ENCODE measurements at places on chromosomes 16 and 17. TPM values are rescaled to one million over a fixed set of nuclear protein-coding genes. Genes with fewer than 3 reads are reported as not detected.
A peak's percentile ranks its signal among the peaks of the same experiment; 100 is the strongest.

RHBDF1 gene
- total RNA-seq: 0.76 TPM

CTRB1 gene
- not detected for total RNA-seq

SGCA gene
- 3.8 TPM for total RNA-seq

CLEC19A gene
- total RNA-seq: not detected

TLCD3B gene
- total RNA-seq: not detected

ALOX15 gene
- total RNA-seq: not detected

- no peak for DNase-seq
Measured at GRCh38 chr17:35630530-35631148, 43.5 kb downstream of the AP2B1 start.

DNA sequence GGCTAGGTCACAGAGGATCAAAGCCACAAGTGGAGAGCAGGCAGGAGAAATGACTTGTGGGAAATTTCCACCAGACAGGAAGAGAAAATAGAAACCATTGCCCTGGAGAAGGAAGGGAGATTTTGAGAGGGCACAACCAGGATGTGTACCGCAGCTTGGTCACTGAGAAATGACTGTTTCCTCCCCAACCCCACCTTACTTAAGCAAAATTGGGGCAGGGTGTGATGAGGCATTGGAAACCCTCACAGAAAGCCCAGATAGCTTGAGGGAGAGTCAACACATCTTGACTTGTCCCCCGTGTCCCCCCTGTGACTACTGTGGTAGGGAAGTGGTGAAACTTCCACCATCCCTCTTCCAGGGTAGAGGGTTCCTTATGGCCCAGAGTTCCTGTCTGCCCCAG is 113.5 kb upstream of the FAM20A start:
- DNase-seq: no peak

DNA sequence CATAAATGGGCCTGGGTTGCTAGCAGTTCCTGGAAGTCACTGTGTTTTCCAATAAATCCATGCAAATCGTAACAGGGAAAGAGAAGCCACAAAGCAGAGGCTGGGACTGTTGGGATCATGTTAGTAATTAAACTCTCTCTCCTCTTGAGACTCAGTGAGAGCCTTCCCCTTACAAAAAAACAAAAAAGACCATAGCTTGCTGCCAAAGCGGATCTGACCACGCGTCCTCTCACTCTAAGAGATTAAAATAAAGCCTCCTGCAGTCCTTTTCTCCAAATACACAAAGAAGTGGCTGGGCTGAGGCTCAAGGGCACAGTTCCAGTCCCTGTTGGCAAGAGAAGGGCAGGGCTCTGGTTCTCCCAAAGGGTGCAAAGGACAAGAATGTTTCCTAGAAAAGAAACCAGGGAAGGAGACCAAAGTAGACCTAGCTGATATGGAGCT is 38.5 kb downstream of the PIGL start:
- DNase-seq: no peak

- DNase-seq: no peak
Measured at GRCh38 chr17:48239603-48239995, 132.0 kb downstream of the SNX11 start.

DNA sequence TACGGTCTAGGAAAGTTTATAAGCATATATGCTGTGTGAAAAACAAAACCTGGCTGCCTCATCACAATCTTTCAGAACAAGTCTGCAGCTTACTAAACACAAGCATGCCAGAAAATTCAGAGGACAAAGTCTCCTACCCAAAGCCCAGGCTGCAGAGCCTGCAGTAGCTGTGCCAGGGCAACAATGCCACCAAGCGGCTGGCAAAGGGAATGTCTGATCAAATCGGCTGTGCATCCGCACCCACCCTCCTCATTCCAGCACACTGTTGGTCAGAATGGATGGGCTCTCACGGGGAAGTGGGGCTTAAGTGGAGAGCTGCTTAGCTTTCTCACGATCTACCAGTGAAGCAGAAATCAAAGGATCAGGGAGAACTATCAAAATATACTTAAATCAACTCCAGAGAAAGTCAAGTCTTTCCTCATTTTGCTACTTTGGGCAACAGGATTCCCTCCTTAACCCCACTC is 73.5 kb downstream of the CYTH1 start:
- peak; percentile 65 for DNase-seq

GRCh38 chr16:3065069-3065741 is at the start of gene IL32:
TSS of gene IL32 (plus strand) at chr16:3065640. CDS start at chr16:3065812, 172 bp downstream.
- DNase-seq: no peak

- no peak for DNase-seq
Measured at GRCh38 chr17:83171661-83172060, 92.3 kb downstream of the METRNL start.

DNA sequence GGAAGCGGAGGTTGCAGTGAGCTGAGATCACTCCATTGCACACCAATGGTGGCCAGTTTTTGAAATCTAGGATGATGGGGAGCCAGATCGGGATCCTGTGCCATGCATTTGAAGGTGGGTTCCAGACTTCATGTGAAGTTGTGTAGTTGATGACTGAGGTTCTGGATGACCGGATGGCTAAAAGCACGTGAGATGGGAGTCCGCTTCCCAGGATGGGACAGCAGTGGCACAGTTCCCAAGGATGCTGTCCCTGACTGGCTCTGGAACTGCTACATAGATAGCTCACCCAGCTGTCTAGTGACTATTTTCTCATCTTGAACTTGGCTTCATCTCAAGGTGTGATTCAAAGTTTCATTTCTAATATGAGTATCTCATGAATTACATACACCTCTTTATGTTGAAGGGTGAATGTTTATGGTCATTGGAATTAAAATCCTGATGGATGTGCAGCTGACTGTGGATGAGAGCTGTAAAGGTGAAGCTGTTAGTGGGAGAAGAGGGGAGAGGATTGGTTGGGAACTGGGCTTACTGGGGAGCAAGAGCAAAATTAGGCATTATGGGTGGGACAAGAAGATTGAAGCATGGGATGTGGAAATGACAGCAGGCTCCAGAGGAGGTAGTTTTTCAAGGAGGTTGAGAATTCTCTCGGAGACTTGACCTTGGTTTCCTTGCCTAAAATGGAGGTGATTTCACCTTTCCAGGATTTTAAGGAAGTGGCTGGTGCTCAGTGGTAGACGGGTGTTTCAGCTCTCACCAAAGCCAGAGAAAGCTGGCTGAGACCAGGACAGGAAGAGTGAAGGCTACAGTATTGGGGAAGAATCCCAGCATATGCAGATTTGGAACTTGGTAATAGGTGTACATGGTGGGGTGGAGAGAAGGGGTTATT is 8.2 kb downstream of the TUFM start:
- DNase-seq: no peak

DNA sequence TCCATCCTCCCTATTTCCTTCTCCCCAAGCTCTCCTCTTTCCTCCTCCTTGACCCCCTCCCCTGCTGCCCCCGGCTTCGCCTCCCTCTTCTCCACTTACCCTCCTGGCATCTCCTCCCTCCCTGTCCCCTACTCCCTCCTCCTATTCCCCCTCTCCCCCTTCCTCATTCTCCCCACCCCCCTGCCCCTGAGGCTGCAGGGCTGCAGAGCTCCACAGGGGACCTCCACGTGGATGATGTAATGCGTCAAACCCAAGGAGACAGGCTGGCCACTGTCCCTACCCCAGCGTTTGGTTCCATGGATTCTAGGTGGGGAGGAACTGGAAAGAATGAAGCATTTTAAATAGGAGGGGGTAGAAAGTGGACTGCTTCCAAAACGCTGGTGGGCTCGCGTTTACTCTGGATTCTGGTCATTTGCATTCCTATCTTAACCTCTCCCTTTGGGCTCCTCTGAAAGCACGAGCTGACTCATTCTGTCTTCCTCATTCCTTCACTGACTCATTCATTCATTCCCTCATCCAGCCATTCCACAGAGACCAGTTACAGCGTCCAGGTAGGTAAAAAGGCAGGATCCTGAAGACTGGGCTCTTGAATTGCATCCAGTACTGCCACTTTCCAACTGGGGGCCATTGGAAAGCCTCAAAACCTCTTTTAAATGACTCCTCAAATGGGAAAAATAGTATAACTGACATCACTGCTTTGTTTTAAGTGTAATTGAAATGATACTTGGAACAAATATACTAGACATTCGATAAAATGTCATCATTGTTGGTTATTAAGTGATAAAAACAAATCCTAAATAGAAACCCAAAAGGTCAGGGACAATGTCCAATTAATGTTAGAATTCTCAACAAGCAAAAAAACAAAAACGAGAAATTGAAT is 943 bp upstream of the COTL1 start:
- DNase-seq: peak; percentile 32

- no peak for DNase-seq
Measured at GRCh38 chr17:5683241-5683640, 98.9 kb upstream of the NLRP1 start.

- DNase-seq: no peak
Measured at GRCh38 chr16:84228256-84228838, 11.5 kb downstream of the KCNG4 start.

- DNase-seq: no peak
Measured at GRCh38 chr16:79728048-79728922, 127.7 kb upstream of the MAF start.

- DNase-seq: no peak
Measured at GRCh38 chr17:4772235-4772613, 538 bp downstream of the TM4SF5 start.

- DNase-seq: no peak
Measured at GRCh38 chr16:88725609-88726407, 19.5 kb downstream of the CTU2 start.

DNA sequence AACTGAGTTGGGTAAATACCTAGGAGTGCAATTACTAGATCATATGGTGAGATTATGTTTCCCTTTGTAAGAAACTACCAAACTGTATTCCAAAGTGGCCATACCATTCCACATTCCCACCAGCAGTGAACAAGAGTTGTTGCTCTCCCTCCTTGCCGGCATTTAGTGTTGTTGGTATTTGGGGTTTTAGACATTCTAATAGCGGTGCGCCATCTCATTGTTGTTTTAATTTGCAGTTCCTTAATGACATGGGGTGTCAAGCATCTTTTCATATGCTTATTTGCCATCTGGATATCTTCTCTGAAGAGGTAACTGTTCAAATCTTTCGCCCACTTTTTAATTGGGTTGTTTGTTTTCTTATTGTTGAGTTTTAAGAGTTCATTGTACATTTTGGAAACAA is 164.2 kb upstream of the LHX1 start:
- DNase-seq: no peak

DNA sequence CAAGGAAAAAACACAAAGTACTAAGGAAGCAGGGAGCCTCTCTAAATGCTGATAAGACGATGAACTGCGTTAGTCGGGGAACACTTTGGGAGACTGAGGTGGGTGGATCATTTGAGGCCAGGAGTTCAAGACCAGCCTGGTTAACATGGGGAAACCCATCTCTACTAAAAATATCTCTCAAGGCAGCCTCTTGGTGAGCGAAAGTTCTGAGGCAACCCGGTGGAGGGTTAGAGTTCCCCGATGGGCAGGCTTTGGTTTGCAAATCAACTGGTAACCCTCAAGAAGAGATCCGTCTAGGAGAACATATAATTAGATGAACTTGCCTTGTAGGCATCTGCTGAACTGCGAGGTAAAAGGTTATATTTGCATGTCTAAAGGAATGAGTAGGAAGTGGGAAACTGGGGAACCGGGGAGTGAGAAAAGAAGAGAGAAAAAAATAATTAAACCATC is 44.6 kb downstream of the WSB1 start:
- DNase-seq: peak; percentile 38
